ENCODE measurements at places on chromosomes 7 and 10. TPM values are rescaled to one million over a fixed set of nuclear protein-coding genes. Genes with fewer than 3 reads are reported as not detected.

The CYTH3 gene
- 1.7 TPM for total RNA-seq

The PDK4 gene
- total RNA-seq, result not detected

The ADGRA1 gene
- not detected for total RNA-seq

The EBF3 gene
- total RNA-seq, result not detected

The OR9A2 gene
- total RNA-seq, result not detected

The TRUB1 gene
- 21.6 TPM for total RNA-seq

The NPY4R2 gene
- total RNA-seq, result not detected

The SPDYE1 gene
- not detected for total RNA-seq

The CHST3 gene
- total RNA-seq, result 0.16 TPM

The STRIP2 gene
- 79.4 TPM for total RNA-seq

The PTPN20 gene
- total RNA-seq, result not detected

All from activated T-helper 1 cell treated with anti-CD3 and anti-CD28 coated beads, Interleukin-12 subunit alpha, Interleukin-12 subunit beta, Interleukin-2, Interleukin-4 antibody, amounts not matched to agents 30 ng/mL and 10 ng/mL and 1 ng/mL, durations not matched to agents 14 hours and 24 hours and 36 hours (primary cell).